ENCODE measurements at places on chromosomes 6 and 20. TPM values are rescaled to one million over a fixed set of nuclear protein-coding genes. Genes with fewer than 3 reads are reported as not detected.

Gene PBOV1
- not detected for total RNA-seq

Gene DOK5
- 0.26 TPM for total RNA-seq

Gene PLEKHG1
- 135 TPM for total RNA-seq

- no peak for DNase-seq
Observed at GRCh38 chr6:5778317-5778857, 228.3 kb downstream of the NRN1 start.

DNA sequence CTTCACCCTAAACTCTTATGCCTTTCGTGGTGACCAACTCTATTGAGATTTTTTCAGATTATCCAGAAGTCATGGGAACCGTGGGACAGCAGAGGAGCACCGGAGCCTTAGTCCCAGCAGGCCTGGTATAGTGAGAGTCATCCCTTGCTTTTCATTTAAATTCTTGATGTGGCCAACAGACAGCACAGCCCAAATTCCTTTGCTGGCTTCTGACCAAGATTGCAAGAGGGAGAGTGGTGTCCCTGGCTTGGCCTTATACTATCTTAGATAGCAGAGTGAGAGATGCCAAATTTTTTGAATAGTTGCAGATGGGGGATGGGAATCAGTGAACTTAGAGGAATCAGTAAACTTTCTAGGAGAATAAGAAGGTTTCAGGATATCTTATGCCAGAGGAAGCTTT is 7.8 kb downstream of the STX11 start:
- no peak for DNase-seq

GRCh38 chr6:17870300-17871188 is 116.9 kb downstream of the KIF13A start:
- no peak for DNase-seq

GRCh38 chr20:2314759-2315439 is 19.1 kb downstream of the TGM3 start:
- no peak for DNase-seq

DNA sequence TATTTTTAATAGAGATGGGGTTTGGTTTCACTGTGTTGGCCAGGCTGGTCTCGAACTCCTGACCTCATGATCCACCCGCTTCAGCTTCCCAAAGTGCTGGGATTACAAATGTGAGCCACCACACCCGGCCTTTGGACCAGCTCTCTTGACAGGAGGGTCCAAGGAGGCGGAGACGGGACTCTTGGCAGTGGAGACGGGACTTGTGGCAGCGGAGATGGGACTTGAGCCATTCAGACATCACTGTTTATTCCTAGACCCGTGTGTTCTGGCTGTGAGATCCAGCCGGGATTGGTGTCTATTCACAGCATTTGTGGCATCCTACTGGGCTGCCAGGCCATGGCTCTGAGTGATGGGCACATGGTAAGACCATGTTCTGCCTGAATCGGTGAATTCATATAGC is 25.6 kb downstream of the PRPF6 start:
- DNase-seq, result no peak

- DNase-seq, result no peak
Observed at GRCh38 chr6:107235511-107235910, 120.2 kb upstream of the BEND3 start.

- no peak for DNase-seq
Observed at GRCh38 chr20:49809803-49810359, 2.7 kb upstream of the SLC9A8 start.

DNA sequence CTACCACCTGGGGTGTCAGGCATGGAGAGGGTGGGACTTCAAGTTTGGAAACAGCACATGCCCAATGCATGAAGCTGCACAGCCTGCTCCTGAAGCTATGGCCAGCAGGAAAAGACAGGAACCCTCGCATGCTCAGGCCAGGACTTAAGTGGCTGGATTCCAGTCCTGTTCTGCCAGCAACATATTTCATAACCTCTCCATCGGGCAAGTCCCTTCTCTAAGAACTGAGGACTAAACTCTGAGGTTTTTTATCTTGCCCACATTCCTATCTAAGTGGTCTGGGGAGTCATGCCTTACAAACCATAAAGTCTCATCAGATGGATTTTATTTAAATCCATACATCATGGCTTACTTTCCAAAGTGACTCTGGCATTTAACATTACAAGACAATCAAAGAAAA is 27.5 kb upstream of the AGPAT4 start:
- no peak for DNase-seq
